Lower lobe of right lung (tissue), 2 donors: ENCODE measurements at places on chromosomes 5 and 9.

GRCh38 chr5:101796427-101796826 lies 499.7 kb downstream of the SLCO4C1 start:
- no peak for DNase-seq

DNA sequence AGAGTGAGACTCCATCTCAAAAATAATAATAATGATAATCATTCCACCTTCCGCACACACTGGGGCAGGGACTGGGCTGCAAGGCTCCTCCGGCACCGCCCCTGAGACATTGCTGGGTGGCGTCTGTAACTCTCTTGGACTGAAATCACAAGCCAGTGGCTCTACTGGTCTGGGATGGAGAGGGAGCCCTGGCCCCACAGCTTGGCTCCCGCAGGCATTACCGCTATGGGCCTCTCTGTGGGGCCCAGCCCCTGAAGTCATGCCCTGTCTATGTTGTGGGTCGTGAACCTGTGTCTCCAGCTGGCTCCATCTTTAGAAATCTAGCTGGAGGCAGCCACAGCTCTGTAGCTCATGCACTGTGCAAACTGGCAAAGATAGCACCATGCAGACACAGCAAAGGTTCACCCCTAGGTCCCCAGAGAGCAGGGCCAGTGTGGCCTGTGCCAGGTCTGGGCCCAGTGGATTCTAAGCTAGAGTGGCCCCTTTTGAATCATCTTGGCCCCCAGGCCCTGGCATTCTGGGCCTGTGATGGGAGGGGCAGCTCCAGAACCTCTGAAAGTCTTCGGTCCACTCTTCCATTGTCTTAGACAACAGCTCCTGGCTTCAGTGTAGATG lies 36.1 kb upstream of the COL5A1 start:
- DNase-seq: no peak

DNA sequence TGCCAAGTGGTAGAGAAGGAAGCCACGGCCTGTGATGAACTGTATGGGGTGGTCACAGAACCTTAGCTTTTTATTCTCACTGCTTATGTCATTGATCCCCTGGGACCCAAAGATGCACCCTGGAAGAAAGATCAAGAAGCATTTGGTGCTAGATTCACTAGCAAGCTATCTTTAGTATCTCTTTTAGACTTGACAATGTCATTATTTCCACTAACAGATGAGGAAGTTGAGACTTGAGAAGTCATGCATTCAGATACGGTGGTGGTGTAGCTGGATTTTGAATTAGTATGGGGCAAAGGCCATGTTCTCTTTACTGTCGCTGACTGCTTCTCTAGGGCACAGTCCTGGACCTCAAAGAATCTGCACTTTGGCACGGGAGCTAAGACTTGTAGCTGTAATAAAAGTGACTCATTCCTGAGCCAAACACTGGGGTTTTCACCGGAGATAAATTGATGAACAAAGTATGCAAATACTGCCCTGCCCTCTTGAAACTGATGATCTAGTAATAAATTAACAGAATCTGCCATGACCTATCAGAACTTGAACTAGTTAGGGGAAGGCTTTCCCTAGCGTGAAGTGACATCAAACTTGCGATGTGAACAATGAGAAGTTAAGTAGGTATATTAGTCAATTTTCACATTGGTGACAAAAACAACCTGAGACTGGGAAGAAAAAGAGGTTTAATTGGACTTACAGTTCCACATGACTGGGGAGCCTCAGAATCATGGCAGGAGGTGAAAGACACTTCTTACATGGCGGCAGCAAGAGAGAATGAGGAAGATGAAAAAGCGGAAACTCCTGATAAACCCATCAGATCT lies 5.4 kb downstream of the GDA start:
- DNase-seq: no peak

- no peak for DNase-seq
Measured at GRCh38 chr9:84235511-84235910, 105.0 kb downstream of the SLC28A3 start.

- DNase-seq: no peak
Measured at GRCh38 chr9:87874304-87874623, 8.4 kb upstream of the SPATA31E1 start.

- DNase-seq: no peak
Measured at GRCh38 chr5:124342986-124343385, 403.5 kb downstream of the ZNF608 start.

DNA sequence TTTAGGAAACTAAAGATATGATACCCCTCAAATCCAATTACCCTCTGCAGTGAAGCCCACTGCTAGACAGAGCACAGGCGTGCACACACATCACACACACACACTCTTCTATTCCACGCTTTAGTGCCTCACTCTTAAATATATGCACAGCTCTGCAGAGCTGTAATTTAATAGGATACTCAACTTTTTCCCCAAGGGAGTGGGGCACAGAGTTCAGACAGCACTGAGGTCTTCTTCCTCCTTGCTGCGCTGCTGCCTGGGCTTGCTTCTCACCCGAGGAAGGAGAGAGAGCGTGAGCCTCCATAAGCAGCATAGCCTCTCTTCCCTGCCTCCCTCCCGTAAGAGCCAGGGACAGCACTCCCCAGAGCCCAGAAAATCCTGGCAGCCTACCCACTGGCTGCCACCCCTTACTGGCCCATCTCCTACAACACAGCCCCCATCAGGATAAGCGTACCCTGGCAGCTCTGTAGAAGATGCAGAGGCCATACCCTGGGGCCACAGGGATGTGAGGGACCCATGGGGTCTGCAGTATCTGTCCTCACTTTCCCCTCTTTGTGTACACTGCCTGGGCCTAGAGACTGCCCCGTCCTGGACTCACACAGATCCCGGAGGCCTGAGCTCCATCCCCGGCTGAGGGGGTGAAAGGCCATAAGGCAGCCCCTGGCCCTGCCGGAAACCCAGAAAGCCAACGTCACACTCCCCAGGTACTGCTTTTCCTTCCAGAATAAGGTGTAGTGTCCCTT lies 102.1 kb downstream of the C5orf15 start:
- no peak for DNase-seq

DNA sequence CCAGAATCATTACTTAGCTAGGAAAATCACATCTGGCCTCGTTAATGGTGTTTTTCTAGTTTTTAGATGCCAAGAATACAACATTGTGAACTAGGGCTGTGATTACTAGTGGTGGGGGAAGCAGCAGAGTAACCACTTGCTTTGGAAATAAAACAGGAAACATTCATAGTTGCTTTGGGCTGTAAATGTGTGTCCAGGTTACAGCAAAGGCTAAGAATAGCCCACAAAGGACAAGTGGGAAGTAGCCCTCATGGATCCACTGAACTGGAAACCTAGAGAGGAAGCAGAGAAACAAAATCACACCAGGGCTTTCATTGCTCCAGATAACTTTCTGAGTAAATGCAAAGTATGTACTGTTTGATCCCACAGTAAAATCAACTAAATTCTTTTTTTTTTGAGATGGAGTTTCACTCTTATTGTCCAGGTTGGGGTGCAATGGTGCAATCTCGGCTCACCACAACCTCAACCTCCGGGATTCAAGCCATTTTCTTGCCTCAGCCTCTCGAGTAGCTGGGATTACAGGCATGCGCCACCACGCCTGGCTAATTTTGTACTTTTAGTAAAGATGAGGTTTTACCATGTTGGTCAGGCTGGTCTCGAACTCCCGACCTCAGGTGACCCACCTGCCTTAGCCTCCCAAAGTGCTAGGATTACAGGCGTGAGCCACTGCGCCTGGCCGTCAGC lies 56.2 kb upstream of the TNFSF15 start:
- DNase-seq: no peak

DNA sequence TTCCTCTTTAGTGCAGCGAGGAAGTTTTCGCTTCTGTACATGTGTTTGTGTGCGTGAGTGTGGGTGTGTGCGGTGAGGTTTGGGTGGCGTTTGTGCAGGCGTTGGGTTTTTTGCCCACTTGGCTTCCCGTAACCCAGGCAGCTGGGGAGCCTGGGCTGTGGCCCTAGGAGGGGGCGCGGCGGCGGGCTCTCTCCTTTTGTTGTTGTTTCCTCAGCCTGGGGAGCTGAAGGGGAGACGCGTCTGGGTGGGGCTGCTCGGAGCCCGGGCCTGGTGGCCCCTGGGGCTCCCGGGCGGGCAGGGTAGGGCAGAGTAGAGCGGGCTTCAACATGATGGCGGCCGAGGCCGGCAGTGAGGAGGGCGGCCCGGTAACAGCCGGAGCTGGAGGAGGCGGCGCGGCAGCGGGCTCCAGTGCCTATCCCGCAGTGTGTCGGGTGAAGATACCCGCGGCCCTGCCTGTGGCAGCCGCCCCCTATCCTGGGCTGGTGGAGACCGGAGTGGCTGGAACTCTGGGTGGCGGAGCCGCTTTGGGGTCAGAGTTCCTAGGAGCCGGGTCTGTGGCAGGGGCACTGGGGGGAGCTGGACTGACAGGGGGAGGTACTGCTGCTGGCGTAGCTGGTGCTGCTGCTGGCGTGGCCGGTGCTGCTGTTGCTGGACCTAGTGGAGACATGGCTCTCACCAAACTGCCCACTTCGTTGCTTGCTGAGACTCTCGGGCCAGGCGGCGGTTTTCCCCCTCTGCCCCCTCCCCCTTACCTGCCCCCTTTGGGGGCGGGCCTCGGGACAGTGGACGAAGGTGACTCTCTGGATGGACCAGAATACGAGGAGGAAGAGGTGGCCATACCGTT lies 665 bp downstream of the RASA1 start:
- peak; percentile 82 for DNase-seq

GRCh38 chr5:90548069-90548593 lies 10.5 kb upstream of the ADGRV1 start:
- peak; percentile 81 for DNase-seq

DNA sequence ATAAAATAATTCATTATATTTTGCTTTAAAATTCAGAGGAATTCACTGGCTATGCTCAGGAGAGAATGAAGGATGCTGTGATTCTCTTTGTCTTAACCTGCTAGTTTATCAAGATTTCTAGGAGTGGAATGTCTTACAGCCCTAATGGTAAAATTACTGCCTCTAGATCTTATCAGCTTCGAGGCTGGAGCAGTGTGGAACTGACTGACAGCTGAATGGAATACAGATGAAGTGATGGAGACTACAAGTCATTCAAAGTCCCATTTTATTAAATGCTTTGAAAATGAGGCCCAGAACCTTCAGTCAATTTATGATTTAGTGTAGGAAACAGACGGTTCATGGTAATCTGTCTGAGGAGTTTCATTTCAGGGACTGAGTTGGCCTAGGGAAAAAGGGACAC lies 202.1 kb downstream of the RFX3 start:
- no peak for DNase-seq

DNA sequence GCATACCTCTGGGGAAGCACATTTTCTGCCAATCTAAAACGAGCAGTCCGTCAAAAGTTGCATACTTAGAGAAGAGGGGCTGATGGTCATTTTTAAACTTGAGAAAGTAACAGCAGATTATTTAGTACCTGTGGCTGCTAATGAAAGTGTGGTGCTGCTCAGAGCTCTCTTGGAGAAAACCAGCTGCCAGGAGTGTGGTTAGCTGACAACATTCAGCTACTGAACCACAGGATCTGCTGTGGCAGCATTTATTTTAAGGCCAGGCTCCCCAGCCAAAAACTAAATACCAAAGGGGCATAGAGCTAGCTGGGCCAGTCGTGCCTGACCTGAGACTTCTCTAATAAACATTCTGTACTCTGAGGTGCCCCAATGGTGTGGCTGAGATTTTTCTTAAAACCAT lies 203.6 kb downstream of the EDIL3 start:
- DNase-seq: no peak
